ENCODE measurements at places on chromosomes 3 and 15.

DNA sequence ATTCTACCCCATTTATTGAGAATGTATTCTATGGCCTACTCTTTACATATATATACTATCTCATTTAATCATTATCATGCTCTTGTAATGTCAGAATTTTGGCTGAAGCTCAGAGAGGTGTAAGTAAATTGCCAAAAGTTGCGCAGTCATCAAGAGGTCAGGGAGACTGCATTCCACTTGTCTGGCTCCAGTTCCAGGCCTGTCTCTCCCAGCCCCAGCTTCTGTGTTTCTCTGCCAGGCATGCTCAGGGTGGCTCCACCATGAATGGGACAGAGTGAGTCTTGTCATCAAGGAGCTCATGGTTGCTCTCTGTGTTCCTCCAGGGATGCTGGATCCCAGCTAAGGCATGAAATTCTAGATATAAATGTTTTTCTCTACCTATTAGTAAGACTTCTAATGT is 635.1 kb upstream of the MDFIC2 start:
- DNase-seq = no peak

DNA sequence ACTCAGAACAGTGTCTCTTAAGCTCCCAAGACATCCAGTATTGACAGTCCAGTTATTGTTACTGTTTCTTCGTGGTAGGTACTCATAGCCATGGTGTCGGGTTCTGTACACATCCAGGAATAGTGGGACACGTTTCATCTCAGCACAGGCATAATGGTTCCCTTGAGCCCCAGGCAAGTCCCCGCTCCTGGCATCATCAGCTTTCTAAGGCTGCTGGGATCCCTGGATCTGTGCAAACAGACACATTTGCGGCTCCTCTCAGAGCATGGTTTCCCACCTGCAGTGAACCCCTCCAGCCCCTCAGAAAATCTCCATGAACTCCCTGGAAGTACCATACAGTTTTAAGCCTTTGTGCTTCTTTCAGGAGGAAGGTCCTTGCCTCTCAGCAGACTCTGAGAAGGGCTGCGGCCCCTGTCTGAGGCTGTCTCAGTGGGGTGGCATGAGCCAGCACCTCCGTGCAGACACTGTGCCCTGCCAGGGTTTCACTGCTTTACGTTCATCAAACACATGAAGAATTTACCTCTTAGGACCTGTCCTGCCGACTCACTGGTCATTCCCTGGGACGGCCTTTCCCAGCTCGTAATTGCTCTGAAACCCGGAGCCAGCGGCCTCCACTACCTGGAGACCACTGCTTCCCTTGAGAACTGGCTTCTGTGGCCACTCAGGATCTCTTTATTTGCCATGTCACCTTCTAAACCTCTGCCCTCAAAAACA is 124.9 kb downstream of the LRRK1 start:
- DNase-seq = no peak

DNA sequence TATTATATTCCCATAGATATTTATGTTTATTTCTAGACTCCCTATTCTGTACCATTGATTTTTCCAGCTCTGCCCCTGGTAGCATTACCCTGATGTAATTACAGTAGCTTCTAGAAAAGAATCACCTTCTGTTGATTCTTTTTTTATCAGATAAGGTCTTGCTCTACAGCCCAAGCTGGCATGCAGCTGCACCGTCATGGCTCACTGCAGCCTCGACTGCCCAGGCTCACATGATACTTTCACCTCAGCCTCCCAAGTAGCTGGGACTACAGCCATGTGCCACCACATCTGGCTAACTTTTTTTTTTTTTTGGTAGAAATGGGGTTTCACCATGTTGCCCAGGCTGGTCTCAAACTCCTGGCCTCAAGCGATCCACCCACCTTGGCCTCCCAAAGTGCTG is 41.8 kb downstream of the SLC24A1 start:
- DNase-seq = no peak

DNA sequence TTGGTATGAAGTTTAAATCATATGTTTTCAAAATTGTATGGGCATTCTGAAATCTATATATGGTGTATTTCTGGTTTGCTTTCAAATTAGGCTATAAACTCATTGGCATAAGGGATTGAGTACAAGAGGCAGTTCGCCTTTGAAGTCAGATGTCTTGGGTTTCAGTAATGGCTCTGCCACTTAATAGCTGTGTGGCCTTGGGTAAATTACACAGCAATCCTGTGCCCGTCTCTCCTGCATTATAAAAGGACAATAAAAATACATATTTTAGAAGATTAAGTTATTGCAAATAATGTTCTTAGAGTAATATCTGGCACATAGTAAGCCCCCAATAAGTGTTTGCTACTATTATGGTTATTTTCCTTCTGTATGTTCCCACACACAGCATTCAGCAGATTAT is 20.4 kb upstream of the STRIT1 start:
- no peak for DNase-seq

DNA sequence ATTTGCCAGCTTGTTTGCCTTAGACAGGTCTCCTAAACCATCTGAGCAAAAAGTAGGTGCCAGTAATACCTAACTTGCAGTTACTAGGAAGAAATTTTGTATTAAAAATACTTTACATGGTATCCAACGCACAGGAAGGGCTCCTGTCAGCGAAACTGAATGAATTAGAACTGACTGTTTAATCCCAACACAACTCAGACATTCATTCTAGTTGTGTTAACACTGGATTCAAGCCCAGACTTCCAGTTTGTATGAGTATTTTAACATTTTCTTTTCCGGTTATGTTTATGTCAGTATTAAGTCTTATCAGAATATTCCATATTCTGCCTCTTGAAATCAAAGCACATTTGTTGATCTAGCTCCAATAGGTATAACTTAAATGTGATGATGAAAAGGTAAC is 82.0 kb upstream of the SOX2 start:
- no peak for DNase-seq

DNA sequence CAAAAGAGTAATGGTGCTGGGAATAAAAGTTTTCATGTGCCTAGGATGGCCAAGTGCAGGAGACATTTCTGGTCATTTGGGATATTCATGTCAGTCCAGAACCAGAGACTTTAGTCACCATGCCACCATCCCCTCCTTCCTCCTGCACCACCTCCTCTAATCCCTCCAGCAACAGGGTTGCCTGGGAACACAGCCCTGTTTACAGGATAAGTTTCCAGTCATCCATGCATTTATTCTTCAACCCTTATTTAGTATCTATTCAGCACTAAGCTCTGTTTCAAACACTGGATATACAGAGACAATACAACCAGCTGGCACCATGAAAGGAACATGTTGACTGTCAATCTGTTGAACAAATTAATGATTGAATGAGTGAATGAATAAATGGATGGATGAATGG is 211.7 kb downstream of the CLSTN2 start:
- DNase-seq = no peak

DNA sequence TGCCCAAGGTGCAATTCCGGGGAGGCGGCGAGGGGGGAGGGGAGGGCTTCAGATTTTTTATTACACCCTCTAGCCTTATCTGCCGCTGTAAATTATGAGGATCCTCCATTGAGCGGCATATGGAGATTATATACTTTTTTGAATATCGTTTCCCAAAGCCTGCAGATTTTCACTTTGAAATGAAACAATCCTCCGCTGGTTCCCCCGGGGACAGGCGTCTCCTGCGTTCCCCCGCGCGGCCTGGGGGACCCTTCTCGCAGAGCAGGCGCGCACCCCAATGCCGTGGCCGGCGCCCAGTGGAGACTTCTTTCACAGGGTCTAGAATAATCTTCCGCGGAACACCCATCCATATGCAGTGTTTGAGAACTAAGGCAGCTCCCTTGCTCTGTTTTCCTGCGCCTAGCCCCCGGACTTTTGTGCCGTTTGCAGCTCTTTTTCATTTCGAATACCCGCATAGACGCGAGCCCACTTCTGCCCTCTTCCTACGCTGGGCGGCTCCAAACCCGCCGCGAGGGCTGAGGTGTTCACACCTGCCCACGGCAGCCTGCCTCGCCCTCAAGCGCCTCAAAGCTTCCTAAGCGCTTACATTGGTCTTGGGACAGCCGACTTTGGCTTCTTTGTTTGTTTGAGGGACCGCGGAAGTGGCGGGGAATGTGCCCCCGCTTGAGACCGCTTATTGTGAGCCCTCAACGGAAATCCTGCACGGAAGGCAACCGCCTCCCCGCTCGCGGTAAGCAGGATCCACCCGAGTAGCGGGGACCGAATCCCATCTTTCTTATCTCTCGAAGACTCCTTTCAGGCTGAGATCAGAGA is 7.5 kb downstream of the SOX14 start:
- no peak for DNase-seq

- no peak for DNase-seq
Measured at GRCh38 chr3:30309961-30310954, 296.1 kb upstream of the TGFBR2 start.

GRCh38 chr3:94303266-94303665 is 240.4 kb downstream of the NSUN3 start:
- no peak for DNase-seq

DNA sequence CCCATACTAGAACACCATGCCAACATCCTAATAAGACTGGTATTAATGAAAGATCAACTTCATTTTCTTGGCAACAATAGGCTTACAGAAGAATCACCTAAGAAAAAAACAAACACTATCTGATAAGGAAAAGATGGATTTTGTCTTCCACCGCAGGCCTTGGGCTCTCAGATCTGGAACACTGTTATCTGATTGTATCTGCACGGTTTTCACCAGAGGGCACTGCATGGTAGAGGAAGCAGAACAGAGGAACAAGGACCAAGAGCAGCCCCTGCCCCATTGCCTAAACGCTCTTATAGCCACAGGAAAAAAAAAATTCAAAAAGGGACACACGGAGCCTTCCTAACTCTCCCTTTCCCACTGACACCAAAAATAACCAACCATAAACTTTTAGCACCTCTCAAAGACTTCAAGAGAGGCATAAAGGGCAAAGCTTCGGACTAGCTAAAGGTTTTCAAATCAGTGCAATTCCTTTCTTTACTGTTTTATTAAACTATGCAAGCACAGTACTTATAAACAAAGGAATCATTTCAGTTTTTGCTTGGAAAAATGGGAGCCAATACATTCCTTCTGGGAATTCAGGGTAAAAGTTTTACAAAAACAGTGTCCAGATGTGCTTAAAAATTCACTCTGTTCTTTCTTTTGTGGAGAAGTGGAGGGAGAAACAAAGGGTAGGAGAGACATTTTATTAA is 23.3 kb downstream of the IL17RD start:
- DNase-seq = no peak

- no peak for DNase-seq
Measured at GRCh38 chr3:10352146-10352911, 31.4 kb upstream of the SEC13 start.

DNA sequence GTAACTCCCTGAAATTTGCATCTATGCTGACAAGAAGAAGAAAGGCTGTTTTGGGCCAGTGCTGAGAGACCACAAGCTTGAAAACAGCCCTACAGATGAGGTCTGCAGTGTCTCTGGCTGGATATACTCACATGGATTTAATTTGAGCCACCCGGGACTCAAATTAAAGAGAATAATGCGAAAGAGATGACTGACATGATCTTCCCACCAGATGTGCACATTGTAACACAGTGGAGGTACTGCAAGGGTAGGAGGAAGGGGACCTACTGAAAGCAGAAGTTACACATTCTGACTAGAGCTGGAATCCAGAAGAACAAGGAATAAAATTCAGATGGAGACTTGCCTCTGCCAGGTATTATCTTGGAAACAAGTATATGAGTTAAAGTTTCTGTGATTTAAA is 728.3 kb upstream of the SGO1 start:
- DNase-seq = no peak

- DNase-seq = no peak
Measured at GRCh38 chr3:58298190-58298589, 7.9 kb upstream of the RPP14 start.

GRCh38 chr3:71195492-71195891 is 388.0 kb downstream of the FOXP1 start:
- DNase-seq = no peak

DNA sequence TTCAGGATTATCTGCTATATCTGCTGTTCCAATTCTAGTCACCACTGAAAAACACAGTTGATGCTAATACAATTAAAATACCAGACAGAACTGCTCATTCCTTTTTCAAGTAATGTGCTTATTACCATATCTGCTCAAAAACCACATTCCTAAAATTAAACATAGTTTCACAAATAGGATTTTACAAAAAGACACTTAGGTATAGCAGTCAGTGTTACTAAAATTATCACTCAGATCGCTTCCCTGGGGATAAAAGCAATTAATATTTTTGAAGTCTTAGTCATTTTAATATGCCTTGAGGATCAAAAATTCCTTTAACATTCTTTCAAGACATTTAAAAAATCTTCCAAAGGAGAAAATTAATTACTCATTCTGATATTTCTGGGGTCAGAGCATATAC is 71.5 kb downstream of the RAD18 start:
- no peak for DNase-seq

DNA sequence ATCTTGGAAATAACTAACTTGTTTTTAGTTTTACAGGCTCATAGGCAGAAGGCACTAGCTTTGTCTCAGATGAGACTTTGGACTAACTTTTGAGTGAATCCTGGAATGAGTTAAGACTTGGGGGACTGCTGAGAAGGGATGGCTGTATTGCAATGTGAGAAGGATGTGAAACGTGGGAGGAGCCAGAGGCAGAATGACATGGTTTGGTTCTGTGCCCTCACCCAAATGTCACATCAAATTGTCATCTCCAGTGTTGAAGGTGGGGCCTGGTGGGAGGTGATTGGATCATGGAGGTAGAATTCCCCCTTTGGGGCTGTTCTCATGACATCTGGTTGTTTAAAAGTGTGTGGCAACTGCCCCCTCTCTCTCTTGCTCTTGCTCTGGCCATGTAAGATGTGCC is 28.8 kb upstream of the CCDC50 start:
- DNase-seq = no peak

DNA sequence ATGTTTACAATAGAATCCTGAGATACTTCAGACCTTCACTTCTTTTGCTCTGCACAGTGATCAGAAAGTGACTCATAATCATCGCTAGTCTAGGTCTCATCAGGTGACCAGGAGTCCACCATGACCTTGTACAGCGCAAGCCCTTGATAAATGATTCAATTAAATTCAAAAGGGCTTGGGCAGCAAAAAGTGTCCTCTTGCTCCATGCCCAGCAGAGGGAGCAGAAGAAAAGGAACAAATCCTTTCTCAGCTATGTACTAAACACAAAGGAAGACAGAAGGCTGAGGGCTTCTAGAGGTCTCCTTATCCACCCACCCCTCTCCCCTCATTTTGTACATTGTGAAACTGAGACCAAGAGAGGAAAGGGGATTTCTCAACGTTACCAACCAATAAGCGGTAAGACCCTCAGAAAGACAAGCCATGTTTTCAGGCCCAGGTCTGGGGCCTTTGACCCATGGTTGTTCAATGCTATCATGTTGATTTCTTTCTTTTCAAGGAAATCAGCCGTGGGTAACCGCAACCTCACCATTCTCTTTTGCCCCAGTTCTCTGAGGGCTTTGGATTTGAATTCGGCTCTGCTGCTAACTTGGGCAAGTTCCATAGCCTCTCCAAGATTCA is 74.8 kb downstream of the AQP9 start:
- DNase-seq = no peak

- DNase-seq = no peak
Measured at GRCh38 chr3:195048059-195048905, 222.7 kb downstream of the XXYLT1 start.
